ENCODE measurements at places on chromosomes 7 and 10. TPM values are rescaled to one million over a fixed set of nuclear protein-coding genes. Genes with fewer than 3 reads are reported as not detected.

TMEM225B gene
- not detected for total RNA-seq

RPEL1 gene
- 0.33 TPM for total RNA-seq

IFIT1B gene
- not detected for total RNA-seq

RBP4 gene
- total RNA-seq = not detected

EBLN1 gene
- total RNA-seq = not detected

TMEM178B gene
- not detected for total RNA-seq

IDI2 gene
- not detected for total RNA-seq

GALNT17 gene
- not detected for total RNA-seq

IRF5 gene
- 0.65 TPM for total RNA-seq
